ENCODE measurements at places on chromosomes 5 and 9. TPM values are rescaled to one million over a fixed set of nuclear protein-coding genes. Genes with fewer than 3 reads are reported as not detected.

The MELK gene
- total RNA-seq, result 17.2 TPM

The AGXT2 gene
- total RNA-seq, result not detected

The GDNF gene
- 0.25 TPM for total RNA-seq

The CDH18 gene
- total RNA-seq, result 4.3 TPM

The STPG3 gene
- not detected for total RNA-seq

The VCAN gene
- total RNA-seq, result 151 TPM

The CNTFR gene
- not detected for total RNA-seq

Measured in uterine smooth muscle cell (primary cell).